ENCODE measurements at places on chromosomes 5 and 9.

- DNase-seq: no peak
Measured at GRCh38 chr5:132692632-132692967, 18.8 kb downstream of the IL4 start.

- no peak for DNase-seq
Measured at GRCh38 chr5:91937121-91937520, 554.0 kb upstream of the ARRDC3 start.

DNA sequence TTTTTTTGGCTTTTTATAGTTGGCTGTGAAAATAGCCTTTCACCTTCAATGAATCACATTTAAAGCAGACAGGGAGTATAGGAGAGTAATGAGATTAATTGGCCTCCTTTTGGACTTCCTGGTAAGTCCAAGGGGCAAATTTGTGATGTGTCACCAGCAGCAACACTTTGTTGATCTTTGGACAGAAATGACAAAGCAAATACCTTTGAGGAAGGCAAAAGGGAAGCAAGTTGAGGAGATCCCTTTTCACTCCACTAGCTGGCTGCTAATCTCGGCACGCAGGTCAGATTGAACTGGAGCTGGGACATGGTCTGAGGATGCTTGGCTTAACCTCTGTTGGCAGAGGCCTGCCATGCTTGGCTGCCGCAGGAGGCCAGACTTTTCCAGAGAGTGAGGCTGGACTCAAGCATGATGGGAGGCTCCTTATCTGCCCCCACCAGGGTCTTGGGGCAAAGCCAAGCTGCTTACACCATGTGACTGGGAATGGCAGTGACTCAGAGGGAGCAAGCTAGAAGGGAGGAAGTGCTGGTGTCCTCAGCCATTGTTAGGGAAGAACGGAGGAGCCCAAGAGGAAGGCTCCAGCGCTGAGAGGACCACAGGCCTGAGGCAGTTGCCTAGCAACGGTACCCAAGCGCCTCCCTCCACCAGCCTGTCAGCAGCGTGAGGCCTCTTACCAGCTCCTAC, 174.5 kb upstream of the MAP1B start:
- peak; percentile 58 for DNase-seq

DNA sequence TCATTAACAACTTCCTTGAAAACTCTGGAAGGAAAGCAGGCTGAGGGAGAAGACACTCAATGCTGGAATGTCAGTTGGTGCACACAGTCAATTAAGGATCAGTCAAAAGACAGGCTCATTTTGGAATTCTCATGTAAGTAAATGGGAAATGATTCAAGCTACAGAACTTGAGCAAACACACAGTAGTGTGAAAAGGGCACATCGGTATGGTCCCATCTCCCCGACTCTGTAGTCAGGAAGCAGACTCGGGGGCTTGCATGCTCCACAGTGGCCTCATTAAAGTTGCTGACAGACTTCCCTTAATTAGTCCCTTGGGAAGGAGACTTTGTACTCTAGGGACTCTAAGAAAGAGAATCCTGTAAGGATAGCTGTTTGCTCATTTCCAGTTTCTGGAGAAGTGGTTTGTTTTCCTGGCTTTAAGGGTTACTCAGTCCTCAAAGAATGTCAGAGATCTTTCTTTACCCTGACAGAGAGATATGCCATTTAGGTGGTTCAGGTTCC, 339.2 kb downstream of the ADAMTS6 start:
- peak; percentile 51 for DNase-seq

DNA sequence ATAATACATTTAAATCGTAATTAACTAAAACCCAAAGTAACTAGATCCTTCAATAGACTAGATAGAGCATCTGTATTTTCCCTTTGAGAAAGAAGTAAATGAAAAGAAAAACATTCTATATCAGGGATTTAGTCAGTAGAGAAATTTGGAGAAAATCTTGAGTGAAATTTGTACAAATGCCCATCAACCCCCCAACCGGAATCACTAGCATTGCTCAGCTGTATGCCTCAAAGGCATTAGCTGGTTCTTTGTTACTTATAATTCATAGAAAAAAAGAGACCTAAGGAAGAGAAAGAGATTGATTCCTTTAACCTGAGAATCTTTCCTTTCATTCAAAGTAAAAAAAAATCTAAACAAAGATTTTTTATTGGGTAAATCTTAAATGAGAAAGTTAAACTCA, 659 bp downstream of the OMD start:
- no peak for DNase-seq

DNA sequence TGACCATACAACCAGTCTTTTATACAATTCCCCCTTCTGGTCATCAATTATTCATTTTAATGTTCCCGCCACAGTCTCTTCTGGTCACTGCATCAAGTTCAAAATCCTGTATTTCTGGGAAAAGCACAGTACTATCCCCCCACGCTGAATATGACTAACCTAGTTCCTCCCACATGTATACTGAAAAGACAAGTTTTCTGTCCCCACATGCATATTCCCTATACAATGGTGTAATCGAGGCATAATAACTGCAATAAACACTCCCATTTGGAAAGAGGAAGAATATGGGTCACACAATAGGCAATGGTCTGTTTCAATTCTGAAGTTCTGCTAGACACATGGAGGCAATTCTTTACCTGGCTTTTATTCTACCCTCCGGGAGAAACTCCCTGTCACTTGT, 344.9 kb downstream of the EFNA5 start:
- no peak for DNase-seq

DNA sequence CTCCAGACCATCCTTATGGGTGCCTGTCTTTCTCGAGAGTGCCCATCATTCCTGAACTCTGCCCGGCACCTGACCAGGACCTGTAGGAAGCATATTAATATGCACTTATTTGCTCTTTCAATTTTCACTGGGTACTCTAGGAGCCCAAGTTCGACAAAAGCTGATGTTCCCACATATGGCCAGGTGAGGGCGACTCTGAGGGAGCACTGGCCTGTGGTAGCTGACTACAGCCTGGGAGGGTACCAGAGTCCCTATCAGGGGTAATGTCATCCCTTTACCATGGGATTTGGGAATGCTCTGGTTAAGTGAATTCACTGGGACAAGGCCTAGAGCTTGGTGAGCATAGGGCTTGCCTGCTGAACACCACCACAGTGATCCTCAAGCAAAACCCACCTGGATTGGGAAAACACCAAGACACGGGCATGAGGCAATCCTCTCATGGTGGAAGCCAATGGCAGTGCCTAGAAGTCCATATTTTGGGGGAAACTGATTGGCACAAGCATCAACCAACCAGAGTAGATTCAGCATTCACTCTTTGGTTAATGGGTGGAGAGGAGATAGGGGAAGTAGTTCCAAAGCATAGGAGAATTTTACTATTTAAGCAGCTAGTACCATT, 112.2 kb downstream of the MTX3 start:
- peak; percentile 17 for DNase-seq

GRCh38 chr5:84825606-84826005, 440.9 kb upstream of the EDIL3 start:
- DNase-seq: no peak

DNA sequence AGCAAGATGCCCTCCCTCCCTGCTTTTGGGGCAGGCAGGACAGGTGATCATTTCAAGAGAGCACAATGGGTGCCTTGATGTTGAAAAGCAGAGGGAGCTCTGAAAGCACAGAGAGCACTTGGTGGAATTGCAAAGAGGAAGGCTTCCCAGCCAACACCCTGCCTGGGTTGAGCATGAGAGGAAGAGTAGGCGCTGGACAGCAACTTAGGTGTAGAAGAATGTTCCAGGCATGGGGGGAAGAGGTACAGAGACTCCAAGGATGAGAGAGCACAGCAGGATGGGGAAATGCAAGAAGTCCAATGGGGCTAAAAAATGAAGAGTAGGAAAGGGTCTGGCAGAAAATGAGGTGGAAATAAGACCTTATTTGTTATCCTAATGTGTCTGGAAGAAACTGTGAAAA, 144.8 kb downstream of the TRIM36 start:
- no peak for DNase-seq

DNA sequence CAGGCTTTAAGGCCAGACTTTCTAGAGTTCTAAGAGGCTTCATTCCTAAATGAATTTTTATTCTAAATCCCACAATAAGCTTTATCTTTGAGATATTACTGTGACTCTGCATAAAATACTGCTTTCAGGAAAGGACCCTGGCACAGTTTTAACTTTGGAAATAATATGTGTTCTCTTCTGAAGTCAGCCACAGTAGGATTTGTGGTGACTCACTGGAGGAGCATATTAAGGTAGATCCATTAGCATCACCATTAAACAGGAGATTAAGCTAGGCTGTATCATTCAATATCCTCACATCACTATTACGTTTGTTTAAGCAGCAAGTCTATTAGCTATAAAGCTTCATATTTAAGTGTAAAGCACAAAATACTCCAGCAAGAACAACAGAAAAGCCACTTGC, 186.1 kb upstream of the IZUMO3 start:
- DNase-seq: no peak

GRCh38 chr9:1536522-1537170, 478.5 kb upstream of the SMARCA2 start:
- no peak for DNase-seq

DNA sequence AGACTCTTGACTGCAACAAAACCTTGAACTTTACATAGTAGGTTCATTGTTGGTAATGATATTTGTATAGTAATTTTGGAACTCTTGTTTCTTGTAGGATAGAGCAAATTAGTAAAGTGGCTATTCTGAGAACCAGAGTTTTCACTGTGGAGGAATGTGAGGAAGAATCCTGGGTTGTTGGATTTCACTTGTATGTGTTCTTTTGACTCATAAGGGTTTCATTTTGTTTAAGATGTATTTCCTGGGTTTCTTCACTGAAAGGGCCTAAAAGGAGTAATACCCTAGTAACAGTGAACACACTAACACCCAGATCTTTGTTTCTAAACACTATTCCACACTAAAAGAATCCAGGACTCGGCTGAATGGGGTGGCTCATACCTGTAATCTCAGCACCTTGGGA, 20.1 kb downstream of the TTC1 start:
- no peak for DNase-seq

GRCh38 chr5:50856401-50857119, 190.1 kb downstream of the PARP8 start:
- DNase-seq: no peak

- no peak for DNase-seq
Measured at GRCh38 chr5:72417333-72418062, 89.7 kb downstream of the ZNF366 start.

DNA sequence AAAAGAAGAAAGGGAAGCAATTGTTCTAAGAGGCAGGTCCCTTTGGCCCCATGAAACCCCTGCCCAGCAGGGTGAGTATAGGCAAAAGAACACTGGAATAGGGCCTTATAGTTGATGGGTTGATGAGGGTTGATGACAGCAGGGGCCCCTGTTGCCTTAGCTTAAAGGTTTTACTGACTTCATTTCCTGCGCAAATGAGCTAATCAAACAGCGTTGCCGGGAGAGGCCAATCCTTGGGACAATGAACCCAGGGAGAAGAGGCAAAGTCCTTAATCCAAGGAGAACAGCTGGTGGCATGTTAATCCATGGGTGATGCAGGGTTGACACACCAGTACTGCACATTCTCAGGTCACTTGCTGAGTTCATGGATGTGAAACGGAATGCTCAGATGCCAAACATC, 22.0 kb upstream of the EPB41L4B start:
- no peak for DNase-seq

GRCh38 chr5:137758715-137759306, 4.6 kb upstream of the HNRNPA0 start:
- no peak for DNase-seq

DNA sequence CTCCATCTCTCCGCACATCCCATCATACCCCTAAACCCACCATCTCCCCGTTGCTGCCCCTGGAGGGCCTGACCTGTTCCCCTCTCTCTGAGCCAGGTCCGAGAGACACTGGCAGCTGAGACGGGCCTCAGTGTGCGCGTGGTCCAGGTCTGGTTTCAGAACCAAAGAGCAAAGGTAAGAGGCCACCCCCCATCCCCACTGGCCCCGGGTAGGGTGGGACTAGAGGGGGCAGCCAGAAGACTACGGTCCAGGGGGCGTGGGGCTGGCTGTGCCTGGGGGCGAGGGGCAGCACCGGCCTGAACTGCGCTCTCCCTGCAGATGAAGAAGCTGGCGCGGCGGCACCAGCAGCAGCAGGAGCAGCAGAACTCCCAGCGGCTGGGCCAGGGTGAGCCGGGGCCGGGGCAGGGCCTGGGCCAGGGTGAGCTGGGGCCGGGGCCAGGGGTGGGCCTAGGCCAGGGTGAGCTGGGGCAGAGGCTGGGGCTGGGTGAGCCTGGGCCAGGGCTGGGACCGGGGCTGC, 79.8 kb downstream of the LMX1B start:
- DNase-seq: no peak

GRCh38 chr9:90960941-90961340, 159.3 kb downstream of the SYK start:
- DNase-seq: no peak

DNA sequence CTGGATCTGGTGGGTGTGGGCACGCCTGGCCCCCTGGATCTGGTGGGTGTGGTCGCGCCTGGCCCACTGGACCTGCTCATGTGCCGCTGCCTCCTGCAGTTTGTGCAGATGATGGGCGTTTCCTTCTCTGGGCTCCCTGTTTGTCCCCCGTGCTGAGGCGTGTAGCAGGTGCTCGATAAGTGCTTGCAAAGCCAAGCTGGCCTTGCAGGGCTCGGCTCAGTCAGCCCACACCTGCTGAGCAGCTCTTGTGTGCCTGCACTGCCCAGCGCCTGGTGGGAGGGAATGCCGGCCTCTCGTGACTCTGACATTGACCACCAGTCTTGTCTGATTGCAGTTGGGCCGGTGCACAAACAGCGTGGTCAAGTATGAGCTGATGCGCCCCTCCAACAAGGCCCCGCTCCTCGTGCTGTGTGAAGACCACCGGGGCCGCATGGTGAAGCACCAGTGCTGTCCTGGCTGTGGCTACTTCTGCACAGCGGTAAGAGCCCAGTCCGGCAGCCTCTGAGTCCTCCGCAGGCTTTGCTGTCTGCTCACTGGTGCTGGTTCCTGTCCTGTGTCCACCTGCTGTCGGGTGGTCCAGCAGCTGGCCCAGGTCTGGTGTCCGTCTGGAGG, 102.7 kb upstream of the CACNA1B start:
- DNase-seq: no peak

DNA sequence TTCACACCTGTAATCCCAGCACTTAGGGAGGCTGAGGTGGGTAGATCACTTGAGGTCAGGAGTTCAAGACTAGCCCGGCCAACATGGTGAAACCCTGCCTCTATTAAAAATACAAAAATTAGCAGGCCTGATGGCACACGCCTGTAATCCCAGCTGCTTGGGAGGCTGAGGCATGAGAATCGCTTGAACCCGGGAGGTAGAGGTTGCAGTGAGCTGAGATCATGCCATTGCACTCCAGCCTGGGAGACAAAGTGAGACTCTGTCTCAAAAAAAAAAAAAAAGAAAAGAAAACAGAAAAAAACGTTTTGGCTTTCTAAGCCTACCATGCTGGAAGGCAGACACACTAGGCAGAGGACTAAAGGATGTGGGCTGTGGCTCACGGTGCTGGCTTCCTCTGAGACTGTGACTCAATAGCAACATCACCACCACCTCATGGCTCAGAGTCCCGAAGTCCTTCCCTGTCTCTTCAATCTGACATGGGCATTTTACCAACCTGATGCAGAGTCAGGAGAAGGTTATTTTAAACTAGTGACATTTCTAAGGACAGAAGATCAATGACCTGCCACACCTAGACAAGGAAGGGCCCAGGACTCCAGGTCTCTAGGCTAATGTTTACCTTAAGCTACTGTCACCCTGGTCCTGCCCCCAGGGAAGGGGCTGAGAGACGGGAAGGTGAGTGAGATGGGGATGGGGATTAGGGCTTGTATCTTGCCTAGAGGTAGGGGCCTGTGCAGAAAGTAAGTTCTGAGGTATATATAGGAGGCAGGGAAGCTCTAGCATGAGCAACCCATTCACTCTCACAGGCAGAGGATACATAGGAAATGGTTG, 3.7 kb downstream of the ECSCR start:
- DNase-seq: peak; percentile 72

- peak; percentile 81 for DNase-seq
Measured at GRCh38 chr9:94847486-94847885, 121.0 kb downstream of the AOPEP start.

- DNase-seq: no peak
Measured at GRCh38 chr9:89412541-89412940, 85.4 kb downstream of the SEMA4D start.

Data from RPMI7951 (cell line).